AG09309 (cell line): ENCODE measurements at places on chromosomes 7 and 10.

- no peak for DNase-seq
Observed at GRCh38 chr7:149625340-149625946, 127.8 kb upstream of the ZNF746 start.

- no peak for DNase-seq
Observed at GRCh38 chr7:106281585-106282318, 3.0 kb downstream of the NAMPT start.

GRCh38 chr10:12484941-12485805 lies 135.8 kb downstream of the CAMK1D start:
- no peak for DNase-seq

- no peak for DNase-seq
Observed at GRCh38 chr10:61992059-61992460, 90.6 kb downstream of the ARID5B start.

GRCh38 chr10:90960355-90960814 lies 39.5 kb upstream of the ANKRD1 start:
- DNase-seq = peak; percentile 71

GRCh38 chr10:44994752-44995530 lies 5.8 kb upstream of the ZNF22 start:
- no peak for DNase-seq

- no peak for DNase-seq
Observed at GRCh38 chr7:128831178-128831993, 1.2 kb downstream of the FLNC start.

DNA sequence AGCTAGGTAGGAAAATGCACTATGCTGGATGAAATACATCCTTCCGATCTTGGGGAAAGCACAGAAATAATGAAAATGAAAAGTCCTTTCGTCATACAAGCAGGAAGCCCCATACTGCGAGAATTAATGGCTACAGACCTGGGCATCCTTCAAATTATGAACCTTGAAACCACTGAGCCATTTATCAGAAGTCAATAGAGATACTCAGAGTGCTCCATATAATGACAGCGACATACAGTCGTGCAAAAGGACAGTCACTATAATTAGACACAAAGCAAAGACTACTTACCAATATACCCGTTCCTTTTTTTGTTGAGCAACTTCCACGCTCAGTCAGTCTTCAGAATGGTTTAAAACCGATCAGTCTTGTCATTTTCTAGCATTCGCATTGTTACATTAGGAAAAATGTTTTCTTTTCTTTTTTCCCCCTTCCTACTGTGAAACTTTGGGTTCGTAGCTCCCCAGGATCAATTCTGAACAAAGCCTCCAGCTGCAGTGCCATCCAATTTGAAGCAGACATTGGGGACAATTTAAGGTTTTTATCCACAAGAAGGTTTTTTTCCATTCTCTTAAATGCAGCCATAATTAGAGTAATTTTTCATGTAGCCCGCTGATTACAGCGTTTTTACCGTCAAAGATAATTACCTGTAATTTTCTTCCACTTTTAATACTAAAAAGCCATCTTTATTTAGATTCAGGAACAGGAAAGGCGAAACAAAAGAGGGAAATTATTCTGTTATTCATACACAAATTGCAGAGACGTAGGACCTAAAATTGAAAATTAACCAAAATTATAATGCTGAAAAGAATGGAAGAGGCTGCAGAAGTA lies 6.4 kb downstream of the DLX6 start:
- no peak for DNase-seq

GRCh38 chr7:25567430-25567829 lies 339.1 kb upstream of the NPVF start:
- no peak for DNase-seq

DNA sequence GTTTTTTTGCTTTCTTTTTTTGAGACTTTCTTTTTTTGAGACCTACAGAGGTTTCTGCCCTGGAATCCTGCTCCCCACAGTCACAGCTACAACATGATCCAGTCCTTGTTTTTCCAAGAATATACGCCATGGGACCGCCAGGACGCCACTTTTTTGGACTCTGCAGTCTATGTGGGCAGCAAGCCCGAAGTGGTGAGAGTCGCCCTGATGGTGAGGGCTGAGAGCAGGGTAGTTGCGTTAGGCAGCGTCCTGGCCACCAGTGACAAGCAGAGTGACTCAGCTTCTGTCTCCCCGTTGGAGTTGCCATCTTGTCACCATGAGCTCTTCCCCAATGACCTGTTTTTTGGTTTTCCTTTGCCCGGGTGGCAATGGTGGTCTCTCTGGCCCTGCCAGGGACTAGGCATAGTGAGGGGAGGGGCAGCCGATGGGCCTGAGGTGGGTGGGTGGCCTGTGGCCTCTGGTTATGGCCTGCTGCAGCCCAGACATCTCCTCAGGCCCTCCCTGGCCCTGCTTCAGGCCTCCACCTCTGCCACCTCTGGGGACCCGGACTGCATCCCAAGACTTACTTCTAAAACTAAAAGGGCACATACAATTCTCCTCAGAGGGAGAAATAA lies 88.0 kb upstream of the MALRD1 start:
- DNase-seq = no peak

- no peak for DNase-seq
Observed at GRCh38 chr7:107109955-107110354, 58.8 kb upstream of the HBP1 start.

GRCh38 chr7:98168181-98168903 lies 42.9 kb upstream of the BHLHA15 start:
- no peak for DNase-seq

- peak; percentile 23 for DNase-seq
Observed at GRCh38 chr7:17769918-17770317, 170.4 kb downstream of the SNX13 start.

- DNase-seq = no peak
Observed at GRCh38 chr10:102316421-102316820, 71.1 kb downstream of the GBF1 start.

DNA sequence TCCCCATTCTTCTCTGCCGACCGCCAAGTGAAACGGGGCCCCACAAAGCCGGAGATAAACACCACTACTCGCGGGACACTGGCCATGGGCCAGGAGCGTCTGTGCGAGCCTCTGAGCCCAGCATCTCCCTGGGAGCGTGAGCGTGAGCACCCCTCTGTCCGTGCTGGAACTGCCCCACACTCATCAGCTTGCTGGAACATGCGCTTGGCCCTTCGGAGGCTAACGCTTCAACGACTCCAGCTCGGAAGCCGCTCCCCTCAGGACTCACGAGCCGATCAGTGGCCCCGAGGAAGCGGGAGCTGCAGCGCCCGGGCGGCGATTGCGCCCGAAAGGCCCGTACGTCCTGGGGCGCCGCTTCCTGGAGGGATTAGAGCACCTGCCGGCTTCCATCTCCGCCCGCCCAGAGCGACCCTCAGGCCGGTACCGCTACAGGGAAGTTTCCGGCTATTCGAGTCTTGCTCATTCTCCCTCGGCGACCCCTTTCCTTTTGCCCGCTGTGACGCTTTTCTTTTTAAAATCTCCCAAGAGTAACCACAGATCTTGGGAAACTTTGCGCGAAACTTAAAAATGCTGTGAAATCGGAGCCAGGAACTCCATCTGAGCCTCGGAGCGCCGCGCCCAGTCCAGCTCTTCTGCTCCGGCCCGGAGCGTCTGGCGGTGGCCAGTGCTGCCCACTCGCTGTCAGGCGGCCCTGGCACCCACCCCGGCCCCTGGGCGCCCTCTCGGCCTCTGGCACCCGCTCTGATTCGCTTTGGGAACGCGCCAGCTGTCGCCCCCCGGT lies 1.0 kb downstream of the TLL2 start:
- no peak for DNase-seq

DNA sequence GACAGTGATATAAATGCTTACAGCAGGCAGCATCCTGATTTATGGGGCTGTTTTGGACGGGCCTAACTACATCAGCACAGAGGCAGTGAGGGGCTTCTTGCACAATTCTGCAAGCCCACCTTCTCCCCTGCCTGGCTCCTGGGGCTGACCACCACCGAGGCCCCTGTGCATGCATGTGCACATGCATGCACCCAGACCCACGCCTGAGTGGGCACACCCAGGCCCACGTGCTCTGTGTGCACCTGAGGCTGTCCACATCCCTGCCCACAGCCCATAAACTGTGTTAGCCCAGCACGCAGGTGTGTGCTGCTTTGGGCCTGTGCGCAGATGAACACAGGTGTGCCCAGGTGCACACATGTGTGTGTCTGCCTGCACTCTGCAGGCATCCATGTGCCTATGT lies 40.0 kb downstream of the ZMIZ1 start:
- DNase-seq = no peak

GRCh38 chr7:44897309-44897708 lies 12.0 kb upstream of the PURB start:
- no peak for DNase-seq

DNA sequence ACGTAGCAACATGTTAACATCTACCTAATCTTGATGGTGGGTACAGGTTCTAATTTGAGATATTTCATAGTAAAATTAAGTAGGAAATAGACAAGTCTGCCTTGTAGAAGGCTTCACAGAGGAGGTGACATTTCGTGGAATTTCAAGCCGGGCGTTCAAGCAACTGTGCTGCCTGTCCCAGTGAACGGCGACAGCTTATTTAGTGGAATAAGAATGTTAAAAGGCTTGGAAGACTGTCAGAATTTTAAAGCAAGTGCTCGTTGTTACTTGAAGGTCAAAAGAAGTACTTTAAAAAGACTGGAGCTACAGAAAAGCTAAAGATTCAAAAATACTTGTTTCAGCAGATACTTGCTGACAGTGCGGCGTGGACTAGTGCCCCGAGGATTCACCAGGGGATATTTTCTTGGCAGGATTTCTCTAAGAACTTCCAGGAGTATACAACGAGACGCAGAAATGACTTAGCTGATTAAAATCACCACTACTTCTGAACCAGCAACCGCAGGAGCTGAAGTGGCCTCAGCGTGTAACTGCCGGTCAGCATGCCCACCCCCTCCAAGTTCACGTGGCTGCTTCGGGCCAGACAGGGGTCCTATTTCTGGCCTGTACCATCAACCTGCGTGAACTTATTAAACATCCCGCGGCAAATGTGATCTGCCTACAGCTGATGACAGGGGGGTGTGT lies 46.5 kb downstream of the CTBP2 start:
- peak; percentile 17 for DNase-seq

DNA sequence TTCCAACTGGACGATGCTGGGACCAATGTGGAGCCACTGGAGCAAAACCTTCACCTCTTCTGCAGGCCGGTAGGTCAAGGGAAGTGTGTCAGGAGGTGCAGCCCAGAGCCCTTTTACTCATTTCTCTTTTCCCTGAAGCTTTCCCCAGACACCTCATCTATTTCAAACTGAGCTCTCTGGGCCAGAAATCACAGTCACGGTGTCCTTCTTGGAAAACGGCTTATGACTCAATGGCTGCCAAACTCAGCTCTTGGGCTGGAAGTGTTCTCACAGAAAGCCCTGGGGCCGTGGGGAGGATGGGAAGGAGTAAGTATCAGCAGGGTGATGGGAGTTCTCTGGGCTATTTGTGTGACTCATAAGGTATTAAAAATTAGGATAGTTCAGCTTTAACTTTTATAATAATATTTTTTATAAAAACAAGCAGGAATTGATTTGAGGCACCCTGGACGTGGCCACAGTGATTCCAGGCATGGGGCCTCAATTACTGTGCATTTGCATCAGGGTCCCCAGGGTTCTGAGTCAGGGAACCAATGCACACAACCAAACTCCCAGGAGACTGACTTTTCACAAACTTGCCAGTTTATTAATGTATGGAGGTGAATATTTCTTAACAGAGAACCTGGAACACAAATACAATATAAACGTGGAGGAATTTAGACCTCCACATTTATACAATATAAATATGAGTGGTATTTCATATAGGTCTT lies 187.4 kb upstream of the TMEM72 start:
- DNase-seq = peak; percentile 76

- DNase-seq = no peak
Observed at GRCh38 chr10:88439932-88440331, 143.2 kb downstream of the RNLS start.
